ENCODE measurements at places on chromosomes 5 and 9.
A peak's percentile ranks its signal among the peaks of the same experiment; 100 is the strongest.

DNA sequence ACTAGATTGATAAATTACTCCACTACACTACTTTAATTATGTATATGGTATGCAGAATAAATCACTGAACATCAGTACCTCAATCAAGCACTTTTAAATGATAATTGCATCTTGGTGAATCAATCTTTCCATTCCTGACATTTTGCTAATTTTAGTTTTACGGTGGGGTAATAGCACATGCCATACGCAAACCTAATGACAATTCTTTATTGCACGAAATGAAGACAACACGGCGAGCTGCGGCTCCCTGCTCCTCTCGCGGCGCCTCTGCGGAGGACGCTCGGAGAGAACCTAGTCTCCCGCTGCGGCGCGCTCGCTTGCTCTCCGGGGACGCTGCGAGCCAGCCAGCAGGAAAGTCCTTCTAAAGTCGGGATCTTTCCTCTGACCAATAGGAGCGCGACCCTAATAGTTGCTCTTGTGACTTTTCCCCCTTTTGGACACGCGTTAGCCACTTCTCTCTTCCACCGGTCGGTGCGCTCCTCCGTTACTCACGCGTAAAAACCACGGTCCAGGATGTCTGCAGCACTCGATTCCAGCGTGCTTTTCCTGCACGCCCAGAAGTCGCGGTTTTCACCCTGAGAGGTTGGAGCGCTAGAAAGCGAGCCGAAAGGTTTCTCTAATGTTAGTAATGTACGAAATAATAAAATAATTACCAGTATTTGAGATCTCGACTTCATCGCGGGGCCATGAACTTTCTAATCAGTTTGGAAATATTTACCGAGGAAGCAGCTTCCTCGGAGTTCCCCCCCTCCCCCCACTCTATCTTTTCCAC, 1.0 kb upstream of the MEF2C start:
- no peak for DNase-seq

GRCh38 chr5:68048516-68048915, 167.0 kb upstream of the PIK3R1 start:
- no peak for DNase-seq

DNA sequence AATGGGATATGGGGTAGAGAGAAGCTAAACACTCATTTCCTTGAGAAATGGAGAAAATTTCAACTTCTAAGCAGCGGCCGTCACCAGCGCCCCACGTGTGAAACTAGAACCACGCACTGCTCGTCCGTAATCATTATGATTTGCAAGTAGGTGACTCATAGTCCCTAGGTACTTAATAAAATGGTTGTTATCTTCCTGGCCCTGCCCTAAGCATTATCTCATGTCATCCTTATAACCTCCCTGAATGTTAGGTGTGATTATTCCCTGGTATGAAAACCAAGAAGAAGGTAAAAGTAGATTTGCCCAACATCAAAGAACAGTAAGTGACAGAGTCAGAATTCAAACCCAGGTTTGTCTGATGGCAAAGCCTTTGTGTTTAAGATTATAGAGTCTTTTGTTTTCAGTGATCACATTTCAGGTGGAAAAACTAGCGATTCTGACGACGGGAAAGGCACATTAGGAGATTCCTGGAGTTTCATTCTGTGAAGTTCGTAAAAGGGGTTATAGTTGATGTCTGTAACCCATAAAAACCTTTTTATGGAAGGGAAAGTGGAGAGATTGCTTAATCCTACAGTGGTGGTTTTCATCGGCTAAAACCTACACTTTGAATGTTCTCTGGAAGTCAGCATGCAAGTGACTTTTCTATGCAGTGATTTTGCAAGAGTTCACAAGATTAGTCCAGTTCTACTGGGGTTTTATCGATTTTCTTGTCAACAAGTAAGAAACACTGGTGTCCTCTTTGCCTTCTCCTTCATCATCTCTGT, 202.9 kb upstream of the WWC1 start:
- DNase-seq: no peak

- DNase-seq: peak; percentile 9
These were observed 34.8 kb upstream of the TRIO start for GRCh38 chr5:14108170-14108996.

DNA sequence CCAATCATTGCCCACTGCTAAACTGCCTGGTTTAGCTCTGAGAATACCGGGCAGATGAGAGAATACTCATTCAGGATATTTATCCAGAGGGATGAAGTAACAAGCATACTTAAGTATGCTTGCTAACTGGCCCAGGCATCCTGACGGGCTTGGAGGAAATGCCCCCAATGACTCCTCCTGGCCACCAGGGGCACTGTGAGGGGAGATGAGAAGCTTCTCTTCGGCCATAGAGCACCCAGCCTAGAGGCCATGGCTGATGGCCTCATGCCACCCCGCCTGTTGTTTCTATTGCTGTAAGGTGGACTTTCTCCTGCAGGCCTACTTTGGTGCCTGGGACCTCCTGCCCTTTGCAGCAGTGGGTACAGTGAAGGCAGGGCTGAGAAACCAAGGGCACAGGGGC, 134.5 kb upstream of the FSTL4 start:
- DNase-seq: no peak

- no peak for DNase-seq
These were observed 1.3 kb upstream of the PLPPR1 start for GRCh38 chr9:101027236-101027635.

- no peak for DNase-seq
These were observed 65.7 kb downstream of the EFNA5 start for GRCh38 chr5:107604990-107605389.

DNA sequence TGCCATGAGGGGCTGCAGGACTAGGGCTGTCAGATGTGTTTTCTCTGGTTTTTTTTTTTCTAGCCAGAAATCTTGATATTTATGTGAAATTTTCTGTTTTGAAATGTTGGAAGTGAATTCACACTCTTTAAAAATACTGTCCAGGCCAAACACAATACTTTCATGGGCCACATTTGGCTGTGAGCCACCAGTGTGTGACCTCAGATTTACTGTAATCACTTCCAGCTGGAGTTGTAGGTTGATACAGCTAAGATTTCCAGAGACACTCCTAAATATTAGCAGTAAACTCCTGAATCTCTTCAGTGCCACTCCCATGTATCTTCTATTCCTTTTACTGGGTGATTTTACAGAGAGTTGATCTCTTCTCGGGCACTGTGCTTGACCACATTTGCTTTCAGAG, 92.2 kb upstream of the CKMT2 start:
- no peak for DNase-seq

- DNase-seq: no peak
These were observed 54.4 kb downstream of the MRPL36 start for GRCh38 chr5:1745123-1745795.

- DNase-seq: no peak
These were observed 858.8 kb upstream of the NUDT12 start for GRCh38 chr5:104421431-104421830.

GRCh38 chr5:55226027-55226933, 835 bp downstream of the MCIDAS start:
- DNase-seq: peak; percentile 24

GRCh38 chr5:37132646-37133045, 116.5 kb downstream of the CPLANE1 start:
- DNase-seq: no peak

GRCh38 chr9:32991897-32992594, 9.4 kb downstream of the APTX start:
- DNase-seq: no peak

- no peak for DNase-seq
These were observed 16.8 kb downstream of the SERINC5 start for GRCh38 chr5:80238778-80239679.

GRCh38 chr5:59698207-59699178, 195.0 kb downstream of the PDE4D start:
- DNase-seq: no peak

DNA sequence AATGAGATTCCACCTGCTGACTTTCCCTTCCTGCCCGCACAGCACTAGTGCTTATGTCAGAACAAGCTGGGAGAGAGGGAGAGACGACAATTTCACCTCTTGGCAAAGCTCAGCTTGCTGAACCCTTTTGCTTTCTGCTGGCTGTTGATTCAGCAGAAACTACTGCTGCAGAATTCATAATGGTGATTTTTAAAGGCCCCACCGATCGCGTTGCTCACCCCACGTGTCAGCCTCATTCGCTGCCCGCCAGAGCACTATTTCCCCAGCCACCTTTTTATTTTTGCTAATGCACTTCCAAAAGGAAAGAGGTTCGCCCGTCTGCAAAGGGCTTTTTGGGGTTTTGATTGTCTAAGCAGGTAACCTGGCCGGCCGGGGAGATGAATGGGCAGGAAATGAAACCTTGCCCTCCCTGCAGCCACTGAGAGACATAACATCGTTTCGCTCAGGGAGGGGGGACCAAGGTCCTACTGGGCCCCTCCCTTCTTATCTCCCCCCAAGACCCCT, 1.3 kb downstream of the PPP2R2B start:
- peak; percentile 6 for DNase-seq

DNA sequence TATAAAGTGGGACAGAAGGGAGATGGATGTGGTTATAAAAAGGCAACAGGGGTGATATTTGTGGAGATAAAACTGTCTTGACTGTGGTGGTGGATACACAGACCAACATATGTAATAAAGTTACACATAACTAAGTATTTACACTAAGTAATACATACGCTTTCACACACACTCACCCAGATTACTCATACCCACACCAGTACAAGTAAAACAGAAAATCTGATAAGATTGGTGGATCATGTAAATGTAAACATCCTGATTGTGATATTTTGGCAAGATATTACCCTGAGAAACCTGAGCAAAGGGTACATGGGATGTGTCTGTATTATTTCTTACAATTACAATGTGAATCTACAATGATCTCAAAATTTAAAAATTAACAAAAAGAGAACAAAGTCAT, 53.3 kb upstream of the SLIT3 start:
- DNase-seq: no peak

- no peak for DNase-seq
These were observed 5.5 kb upstream of the SLC6A19 start for GRCh38 chr5:1195916-1196315.

DNA sequence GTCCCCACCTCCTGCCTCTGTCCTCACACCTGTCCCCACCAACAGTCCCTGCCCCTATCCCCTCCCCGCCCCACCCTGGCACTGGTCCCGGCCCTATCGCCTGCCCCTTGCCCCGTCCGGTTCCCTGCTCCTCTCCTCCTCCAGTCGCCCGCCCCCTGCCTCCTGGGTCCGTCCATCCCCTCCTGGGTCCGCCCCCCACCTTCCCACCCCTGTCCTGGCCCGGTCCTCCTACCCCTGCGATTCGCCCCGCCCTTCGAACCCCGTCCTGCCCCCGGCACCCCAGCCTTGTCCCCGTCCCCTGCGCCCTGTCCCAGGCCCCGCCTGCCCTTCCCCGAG, 372 bp downstream of the EDF1 start:
- DNase-seq: no peak

GRCh38 chr9:135468854-135469521, 10.6 kb upstream of the PPP1R26 start:
- DNase-seq: peak; percentile 57

DNA sequence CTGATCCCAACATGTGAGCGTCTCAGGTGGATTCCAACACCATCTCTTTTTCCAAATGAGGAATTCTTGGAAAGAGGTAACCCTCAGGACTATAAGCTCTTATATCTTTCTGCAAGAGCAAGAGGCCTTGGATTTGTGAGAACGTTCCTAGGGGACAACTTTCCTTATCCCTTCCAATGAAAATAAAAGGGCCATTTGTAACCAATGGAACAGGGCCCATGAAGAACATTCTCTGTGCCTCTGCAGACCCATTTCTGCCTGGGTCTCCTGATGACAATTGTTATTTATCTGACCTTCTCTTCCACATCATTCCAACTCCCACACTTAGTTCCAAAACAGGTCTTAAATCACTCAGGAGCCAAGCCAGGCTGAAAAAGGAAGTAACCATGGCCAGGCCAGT, 202.6 kb downstream of the ZNF462 start:
- DNase-seq: no peak

DNA sequence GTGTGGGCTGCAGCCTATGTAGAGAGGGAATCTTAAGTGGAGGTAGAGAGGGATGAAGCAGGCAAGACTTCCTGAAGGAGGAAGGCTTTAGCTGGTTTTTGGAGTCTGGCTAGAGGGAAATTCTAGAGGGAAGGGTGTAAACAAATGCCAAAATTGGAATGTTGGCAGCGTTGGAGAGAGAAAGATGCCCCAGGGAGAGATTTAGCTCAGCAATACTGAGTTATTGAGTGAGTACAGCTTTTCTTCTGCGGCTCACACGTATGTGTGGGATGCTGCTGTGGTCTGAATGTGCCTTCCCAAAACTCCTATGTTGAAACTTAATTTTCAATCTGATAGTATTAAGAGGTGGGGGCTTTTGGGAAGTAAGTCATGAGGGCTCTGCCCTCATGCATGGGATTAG, 24.5 kb upstream of the GLRA1 start:
- no peak for DNase-seq

DNA sequence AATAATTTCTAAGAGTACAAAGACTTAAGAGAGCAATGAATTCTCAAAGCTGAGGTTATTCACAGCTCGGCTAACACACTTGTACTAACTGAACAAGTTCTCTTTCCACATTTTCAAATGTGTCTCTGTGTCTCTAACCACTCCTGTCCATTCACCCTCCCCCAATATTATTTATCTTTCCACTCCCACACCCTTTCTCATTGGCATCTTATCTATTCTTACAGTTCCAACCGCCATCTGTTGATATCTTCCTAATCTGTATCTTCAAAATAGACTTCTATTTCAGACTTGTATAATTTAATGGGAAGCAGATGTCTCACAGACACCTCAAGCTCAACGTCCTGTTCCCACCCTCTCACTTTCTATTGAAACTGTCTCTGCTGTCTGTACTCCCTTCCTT, 205.9 kb downstream of the ANXA1 start:
- DNase-seq: no peak

GRCh38 chr5:38258319-38259061, at the start of gene EGFLAM:
EGFLAM (plus strand) TSS chr5:38258559; CDS start chr5:38258755, 196 bp downstream.
- no peak for DNase-seq

DNA sequence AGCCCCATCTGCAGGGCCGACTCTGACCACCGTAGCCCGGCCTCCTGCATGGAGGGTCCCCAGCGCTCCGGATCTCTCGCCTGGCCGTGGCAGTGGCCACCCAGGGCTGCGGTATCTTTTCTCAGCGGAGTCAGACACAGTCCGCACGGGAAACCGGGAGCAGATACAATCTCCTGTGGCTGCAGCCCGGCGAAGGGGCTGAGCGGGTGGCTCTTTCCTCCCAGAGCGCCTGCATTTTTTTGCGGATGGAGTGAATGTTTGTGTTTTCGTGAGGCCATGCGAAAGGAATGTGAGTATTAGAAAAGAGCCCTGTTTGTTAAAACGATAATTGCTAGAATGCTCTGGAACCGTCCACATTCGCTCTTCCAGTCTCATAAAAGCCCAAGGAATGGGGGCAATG, 53.4 kb upstream of the PTCH1 start:
- no peak for DNase-seq

DNA sequence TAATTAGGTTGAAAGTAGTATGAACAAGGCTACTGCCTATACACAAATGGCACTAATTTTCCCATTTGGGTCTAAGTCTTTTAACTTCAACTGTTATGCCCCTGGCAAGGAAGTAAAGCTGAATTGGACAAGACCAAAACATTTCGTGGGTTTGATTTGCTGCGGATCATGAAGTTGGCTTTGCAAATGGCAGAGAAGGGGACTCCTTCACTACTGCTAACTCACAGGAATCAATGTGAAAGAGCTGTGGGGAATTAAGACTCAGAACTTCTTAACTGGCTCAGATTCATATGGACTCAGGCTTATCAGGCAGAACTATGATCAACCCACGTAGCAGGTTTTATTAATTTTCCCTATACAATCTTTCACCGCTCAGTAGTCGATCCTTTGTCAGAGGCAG, 73.8 kb upstream of the IFNE start:
- DNase-seq: no peak

- peak; percentile 94 for DNase-seq
These were observed at the start of gene UBAP2 for GRCh38 chr9:34048727-34049629. UBAP2 (minus strand) TSS chr9:34048887; CDS start chr9:34017148, 31,739 bp downstream.

- DNase-seq: no peak
These were observed 7.9 kb upstream of the ADGRD2 start for GRCh38 chr9:124442379-124442778.

Data from CD4-positive, alpha-beta T cell treated with Interleukin-15 for 4 hours (primary cell).